ENCODE measurements at places on chromosomes 4 and X.

GRCh38 chr4:122151982-122152710 is at the start of gene BLTP1:
Gene BLTP1, plus strand, starts transcription at chr4:122152331. Its CDS starts 18,317 bp downstream, at chr4:122170648.
- peak; percentile 82 for DNase-seq

DNA sequence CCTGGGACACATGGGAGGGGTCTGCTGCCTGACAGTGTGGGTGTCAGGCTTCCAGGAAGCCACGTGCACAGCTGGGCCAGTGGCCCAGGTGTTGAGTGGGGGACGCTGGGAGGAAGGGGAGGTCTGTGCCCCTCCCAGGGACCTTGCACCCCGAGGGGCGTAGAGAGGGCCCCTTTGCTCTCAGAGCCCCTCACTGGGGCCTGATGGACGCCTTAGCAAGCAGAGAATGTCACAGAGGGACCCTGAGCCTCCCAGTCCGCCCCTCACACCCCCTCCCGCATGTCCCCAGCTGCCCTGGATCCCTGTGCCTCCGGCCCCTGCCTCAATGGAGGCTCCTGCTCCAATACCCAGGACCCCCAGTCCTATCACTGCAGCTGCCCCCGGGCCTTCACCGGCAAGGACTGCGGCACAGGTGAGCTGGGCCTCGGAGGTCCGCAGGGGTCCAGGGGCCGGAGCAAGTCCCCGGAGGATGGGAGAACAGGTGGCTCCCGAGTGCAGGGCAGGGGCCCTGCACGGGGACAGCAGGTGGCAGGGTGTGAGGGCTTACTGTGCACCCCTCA is 2.1 kb downstream of the HGFAC start:
- DNase-seq: no peak

DNA sequence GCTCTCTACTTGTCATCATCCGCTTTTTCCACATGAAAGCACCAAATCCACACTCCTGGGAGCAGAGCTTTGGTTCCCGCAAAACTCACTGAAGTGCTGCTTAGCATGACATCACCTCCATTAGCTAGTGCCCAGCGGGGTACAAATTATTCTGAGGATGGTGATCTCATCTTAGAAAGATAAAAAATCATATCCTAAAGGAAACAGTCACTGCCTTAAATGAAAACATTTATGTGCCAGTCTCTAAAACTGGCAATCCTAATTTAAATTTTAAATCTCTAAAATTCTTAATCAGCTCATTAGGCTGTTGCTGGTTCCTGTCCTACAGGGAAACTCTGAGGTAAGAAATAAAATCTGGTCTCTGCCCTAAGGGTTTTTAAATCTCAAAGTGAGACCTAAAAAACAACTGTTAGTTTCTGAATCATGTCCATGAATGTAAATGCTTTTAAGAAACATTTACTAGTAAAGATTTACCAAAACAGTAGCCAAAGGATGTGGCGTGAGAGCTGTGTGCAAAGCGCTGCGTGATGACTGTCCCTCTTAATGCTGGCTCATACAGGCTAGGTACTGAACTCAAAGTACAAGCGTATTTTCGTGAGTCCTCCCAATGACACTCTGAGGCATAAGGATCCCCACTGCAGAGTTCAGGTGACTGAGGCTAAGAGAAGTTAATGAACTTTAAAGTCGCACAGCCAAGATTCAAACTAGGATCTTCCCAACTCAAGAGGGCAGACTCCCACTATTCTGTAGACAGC is 4.5 kb downstream of the CASP3 start:
- peak; percentile 54 for DNase-seq

DNA sequence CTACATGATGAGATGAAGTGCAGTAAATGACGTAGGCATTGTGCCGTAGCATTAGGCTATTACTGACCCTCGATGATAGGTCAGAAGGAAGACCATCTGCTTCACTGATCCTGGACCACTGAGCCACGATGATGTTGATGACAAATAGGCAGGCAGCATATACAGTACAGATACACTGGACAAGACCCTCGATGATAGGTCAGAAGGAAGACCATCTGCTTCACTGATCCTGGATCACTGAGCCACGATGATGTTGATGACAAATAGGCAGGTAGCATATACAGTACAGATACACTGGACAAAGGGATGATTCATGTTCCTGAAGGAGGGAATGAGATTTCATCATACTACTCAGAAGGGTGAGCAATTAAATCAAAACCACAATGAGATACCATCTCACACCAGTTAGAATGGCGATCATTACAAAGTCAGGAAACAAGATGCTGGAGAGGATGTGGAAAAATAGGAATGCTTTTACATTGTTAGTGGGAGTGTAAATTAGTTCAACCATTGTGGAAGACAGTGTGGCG is 50.9 kb downstream of the BEND4 start:
- DNase-seq: peak; percentile 68

DNA sequence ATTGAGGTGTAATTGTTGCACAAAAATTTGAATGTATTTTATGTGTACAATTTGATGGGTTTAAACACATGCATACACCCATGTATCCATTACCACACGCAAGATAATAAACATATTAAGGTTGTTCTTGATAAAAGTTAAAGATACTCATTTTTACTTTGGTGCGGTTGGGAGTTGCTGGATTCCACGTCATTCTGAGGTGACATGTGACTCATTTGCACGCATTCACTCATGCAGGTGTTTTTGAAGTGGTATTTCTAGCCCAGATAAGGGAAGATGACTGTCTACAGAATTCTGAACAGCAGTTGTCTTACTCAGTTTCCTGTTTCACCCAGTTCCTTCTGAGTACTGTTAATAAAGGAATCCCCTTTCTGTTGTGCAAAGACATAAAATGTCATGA is 142.0 kb downstream of the RTL3 start:
- DNase-seq: no peak

GRCh38 chr4:12446657-12447185 is 1018.0 kb upstream of the HS3ST1 start:
- no peak for DNase-seq

- DNase-seq: peak; percentile 81
These were observed 71.1 kb downstream of the CLOCK start for GRCh38 chr4:55475394-55476243.

DNA sequence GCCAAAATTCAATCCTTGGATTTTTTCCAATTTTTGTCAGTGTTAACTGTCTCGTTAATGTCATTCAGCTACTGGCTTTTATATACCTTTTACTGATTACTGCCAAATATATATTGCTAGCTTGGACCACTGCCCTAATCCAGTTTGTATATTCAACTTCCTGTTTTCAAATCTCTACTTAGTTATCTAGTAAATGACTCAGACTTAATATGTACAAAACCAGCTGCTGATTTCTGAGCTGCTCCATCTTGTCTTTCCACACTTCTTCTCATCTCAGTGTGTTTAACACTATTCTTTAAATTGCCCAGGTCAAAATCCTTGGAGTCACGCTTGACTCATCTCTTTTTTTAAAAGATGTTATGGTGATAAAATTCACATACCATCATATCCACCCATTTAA is 1196.7 kb downstream of the RAPGEF2 start:
- no peak for DNase-seq

DNA sequence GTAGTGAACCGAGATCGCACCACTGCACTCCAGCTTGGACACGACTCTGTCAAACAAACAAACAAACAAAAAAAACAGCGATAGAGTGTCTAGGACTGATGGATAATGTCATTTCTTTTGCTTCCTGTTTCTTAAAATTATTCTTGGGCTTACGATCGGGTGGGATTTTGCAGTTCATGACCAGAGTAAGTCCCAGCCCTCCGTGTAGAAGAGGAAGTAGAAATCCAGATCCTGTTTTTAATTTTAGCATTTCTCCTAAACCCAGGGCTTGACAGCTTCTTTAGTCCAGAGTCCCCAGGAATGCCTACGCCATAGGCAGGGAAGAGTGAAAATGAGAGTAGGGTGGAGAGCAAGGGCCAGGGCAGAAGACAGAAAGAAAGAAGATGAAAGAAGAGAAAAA is 94.3 kb downstream of the HPRT1 start:
- DNase-seq: no peak

- DNase-seq: peak; percentile 38
These were observed 219.6 kb downstream of the CAMK2D start for GRCh38 chr4:113541933-113542332.

- DNase-seq: peak; percentile 78
These were observed 46.6 kb downstream of the MAP7D3 start for GRCh38 chrX:136204571-136204970.

DNA sequence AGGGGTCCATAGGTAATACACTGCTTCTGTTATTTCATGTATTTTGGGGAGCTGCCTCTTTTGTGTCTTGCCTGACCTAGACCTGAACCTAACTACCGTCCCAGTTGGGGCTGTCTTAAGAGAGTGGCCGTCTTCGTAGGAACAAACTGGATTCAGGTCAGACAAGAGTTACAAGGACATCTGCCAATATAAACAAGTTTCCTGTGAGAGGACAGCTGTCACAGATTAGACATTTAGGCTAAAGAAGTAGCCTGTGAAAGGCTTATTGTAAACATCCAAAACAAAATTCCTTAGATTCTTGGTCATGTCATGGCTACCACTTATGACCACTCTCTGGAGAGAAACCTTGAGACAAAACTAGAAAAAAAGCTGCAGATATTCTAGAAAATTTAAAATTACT is 797.6 kb upstream of the AADAT start:
- DNase-seq: no peak

GRCh38 chrX:13189380-13189779 is 130.5 kb downstream of the ATXN3L start:
- DNase-seq: no peak

DNA sequence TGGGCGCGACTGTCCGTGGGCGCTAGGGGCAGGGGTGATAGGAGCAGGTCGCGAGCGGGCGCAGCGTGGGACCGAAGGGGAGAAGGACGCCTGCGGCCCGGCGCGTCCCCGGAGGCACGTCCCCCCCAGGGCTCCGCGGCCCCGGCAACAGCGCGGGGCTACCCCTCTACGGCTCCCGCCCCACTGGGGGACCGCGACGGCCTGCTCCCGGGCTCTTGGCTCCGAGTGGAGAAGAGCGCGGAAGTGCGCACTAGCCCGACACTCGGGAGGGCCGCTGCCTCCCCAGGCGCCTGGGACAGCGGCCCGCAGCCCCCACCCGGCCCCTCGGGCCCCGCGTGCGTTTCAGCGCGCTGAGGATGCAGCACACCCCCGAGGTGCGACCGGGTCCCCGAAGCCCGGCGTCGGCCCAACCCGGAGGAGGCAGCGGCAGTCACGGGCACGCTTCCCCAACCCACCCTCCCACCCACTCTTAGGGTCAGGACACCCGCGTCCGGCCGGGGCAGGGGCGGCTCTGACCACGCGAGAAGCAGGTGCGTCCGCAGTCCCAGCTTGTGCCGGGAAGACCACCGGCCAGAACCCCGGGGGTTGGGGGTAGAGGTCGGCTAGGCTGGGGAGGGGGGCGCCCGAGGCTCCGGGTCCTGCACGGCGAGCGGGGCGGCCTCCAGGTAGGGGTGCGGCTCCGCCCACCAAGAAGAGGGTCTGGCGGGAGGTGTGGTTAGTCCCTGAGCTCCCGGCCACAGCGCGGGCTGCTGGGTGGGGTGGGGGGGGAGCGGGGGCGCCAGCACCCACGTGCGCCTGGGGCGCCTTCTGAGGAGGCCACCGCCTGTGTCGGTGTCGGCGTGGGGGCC is 18.5 kb upstream of the NAT8L start:
- no peak for DNase-seq

- DNase-seq: no peak
These were observed 106.8 kb downstream of the STOX2 start for GRCh38 chr4:184011826-184012380.

DNA sequence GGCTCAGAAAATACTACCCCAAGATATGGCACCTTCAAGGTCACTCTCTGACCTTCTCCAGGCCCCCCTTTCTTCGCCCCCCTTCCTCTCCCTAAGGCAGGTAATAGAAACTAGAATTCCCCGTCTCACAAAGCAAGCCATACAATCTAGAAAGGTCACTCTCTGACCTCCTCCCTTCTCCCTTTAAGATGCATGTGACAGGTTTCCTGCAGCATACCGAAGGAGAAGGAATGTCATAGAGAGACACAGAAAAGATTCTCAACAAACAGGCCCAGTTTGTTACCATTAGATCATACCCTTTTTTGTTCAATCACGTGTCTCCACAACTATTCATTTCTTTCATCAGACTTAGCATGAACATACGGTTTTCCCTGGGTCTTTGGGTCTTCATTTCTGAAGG is 51.2 kb upstream of the RBMXL3 start:
- DNase-seq: no peak

DNA sequence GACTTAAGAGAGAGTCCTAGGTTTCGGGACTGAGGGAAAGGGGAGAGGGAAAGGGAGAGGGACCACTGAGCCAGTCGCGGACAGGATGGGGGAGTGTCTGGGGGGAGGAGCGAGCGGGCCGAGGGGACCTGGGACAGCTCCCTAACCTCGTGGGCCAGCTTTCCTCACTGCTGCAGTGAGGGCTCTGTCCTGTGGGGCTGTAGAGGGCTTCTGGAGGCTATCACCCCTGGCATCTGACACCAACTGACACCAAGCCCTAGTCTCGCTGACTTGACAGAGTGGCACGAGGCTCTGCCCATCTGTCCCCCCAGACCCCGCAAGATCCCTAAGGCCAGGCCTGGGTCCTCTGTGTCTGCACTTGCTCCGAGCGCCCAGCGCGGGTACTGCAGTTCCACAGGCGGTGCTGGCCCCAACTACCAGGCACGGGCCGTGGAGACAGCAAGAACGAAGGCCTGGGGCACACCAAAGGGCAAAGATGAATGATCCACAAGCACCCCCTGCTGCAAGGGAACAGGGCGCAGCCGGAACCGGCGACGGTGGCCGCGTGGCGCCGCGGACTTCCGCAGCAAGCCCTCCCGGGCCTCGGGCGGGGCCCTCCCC is 465 bp downstream of the HAUS7 start:
- peak; percentile 54 for DNase-seq

- no peak for DNase-seq
These were observed 41.6 kb downstream of the NDNF start for GRCh38 chr4:121030711-121031110.

- DNase-seq: peak; percentile 14
These were observed 6.1 kb upstream of the SH3D19 start for GRCh38 chr4:151331276-151332042.

GRCh38 chrX:149568701-149569296 is 18.5 kb downstream of the MAGEA9B start:
- no peak for DNase-seq

DNA sequence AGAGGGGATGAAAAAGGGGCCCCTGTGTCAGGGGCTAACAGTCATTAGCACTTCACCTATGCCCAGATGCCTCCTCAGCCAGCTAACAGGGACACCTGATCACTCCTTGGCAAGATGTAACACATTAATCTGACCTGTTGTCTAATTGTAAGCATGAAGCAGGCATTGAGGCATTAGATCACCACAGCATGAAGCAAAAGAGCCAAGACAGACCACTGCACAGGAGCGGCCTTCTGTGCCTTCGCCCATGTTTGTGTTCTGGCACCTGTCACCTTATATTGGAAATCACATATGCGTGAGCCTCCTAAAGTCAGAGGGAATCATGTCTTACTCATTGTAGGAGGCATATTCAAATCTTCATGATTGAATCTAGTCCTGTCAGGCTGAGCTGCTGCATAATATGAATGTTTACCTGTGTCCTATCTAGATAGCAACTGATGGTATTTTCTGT is 48.4 kb downstream of the PTTG2 start:
- no peak for DNase-seq

DNA sequence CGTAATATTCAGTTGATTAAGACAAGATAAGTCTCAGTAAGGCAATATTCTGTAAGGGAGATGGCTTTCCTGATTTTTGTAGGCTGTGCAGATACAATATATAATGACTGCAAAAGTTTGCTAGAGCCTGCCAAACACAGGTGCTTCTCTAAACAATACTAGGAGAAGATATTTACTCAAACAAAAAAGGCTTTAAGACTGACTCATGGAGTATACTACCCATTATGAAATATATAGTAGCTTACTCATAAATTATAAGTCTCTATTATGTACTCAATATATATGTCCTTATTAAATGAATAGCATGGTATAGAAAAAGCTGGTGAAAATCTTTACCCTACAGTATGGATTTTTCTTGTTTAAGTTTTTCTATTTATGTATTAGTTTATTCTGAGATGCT is 93.2 kb upstream of the IL15 start:
- DNase-seq: no peak
